ENCODE measurements at places on chromosomes 7 and 10.

GRCh38 chr10:109998513-109998912 is 9.3 kb upstream of the ADD3 start:
- DNase-seq, result no peak

- DNase-seq, result no peak
Measured at GRCh38 chr10:6625428-6625827, 45.4 kb upstream of the PRKCQ start.

- DNase-seq, result no peak
Measured at GRCh38 chr7:114084472-114085312, 165.9 kb upstream of the PPP1R3A start.

GRCh38 chr10:3395458-3395861 is 222.9 kb upstream of the PITRM1 start:
- DNase-seq, result no peak

GRCh38 chr7:33517191-33517590 is 387.8 kb downstream of the BBS9 start:
- DNase-seq, result no peak

DNA sequence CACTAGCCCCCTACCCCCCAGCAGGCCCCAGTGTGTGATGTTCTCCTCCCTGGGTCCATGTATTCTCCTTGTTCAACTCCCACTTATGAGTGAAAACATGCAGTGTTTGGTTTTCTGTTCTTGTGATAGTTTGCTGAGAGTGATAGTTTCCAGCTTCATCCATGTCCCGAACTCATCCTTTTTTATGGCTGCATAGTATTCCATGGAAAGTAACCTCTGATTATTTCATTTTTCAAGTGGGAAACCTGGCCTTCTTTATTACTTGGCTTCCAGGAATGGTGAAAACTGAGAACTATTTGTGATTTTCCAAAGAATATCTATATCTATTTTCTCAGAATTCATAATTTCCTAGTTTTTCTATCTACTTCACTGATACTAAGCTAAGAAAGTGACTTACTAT is 235.0 kb downstream of the MTERF1 start:
- no peak for DNase-seq

GRCh38 chr10:83987216-83987615 is 152.1 kb upstream of the GHITM start:
- DNase-seq, result no peak

Measured in natural killer cell (primary cell).